ENCODE measurements at places on chromosomes 1 and 21.

DNA sequence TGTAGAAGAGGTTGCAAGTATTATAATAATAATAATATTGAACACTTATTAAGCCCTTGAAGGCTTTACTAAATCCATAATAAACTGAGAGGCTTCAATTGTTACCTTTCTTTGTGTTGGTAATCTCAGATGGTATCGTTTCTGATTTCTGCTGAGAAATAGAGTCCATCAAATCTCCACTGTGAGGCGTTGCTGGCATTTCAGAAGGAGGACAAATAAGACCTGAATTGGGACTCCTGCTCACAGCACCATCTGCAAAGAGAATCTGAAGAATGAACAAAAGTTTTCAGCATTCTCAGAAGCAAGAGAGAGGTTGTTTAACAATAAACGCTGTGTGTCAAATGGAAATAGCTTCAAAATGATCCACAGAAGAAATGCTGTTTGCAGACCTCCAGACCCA lies 93.7 kb downstream of the WDR3 start:
- no peak for DNase-seq

DNA sequence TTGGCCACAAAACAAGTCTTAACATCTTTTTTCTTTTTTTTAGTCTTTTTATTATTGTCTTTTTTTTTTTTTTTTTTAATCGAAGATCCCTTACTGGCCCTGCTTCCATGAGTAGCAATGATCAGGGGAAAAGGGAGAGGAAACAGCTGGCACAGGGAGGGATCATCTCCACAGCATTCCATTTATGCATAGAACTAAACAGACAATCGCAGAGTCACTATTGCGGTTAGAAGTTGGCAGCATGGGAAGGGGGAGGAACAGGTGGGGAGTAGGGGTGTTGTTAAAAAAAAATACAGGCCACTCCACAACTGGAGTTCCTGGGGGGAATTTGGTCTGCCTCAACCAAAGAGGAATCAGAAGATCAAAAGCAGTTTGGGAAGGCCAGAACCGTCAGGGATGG lies 55.4 kb downstream of the C1orf185 start:
- DNase-seq: no peak

GRCh38 chr21:45818276-45818903 lies 163.2 kb upstream of the COL6A1 start:
- DNase-seq: no peak

GRCh38 chr1:211485480-211485857 lies 6.5 kb downstream of the RD3 start:
- no peak for DNase-seq

GRCh38 chr1:165875171-165875570 lies 47.8 kb downstream of the UCK2 start:
- DNase-seq: no peak

DNA sequence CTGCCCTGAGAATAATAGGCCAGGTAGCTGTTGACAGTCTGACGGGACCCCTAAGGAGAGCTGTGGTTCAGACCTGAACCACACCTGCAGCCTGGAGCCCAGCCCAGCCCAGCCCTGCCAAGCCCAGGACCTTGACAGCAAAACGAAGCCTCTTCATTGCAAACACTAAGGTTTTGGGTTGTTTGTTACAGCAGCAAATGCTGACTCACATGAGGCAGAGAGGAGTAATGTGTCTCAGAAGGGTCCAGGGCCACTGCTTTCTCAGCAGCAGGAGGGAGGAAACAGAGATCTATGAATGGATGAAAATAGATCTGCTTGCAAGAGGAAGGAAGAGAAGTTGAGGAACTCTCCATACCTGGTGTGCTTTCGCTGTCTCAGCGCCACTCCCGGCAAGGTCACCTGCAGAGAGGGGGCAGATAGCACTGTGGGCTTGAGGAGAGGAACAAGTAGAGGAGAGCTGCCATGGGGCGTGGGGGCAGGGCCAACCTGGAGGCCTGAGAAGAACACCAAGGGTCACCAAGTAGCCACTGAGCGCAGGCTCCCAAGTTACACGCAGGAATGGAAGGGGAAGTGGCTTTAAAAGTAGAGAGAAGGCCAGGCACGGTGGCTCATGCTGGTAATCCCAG lies 127.2 kb downstream of the ZNF281 start:
- no peak for DNase-seq

DNA sequence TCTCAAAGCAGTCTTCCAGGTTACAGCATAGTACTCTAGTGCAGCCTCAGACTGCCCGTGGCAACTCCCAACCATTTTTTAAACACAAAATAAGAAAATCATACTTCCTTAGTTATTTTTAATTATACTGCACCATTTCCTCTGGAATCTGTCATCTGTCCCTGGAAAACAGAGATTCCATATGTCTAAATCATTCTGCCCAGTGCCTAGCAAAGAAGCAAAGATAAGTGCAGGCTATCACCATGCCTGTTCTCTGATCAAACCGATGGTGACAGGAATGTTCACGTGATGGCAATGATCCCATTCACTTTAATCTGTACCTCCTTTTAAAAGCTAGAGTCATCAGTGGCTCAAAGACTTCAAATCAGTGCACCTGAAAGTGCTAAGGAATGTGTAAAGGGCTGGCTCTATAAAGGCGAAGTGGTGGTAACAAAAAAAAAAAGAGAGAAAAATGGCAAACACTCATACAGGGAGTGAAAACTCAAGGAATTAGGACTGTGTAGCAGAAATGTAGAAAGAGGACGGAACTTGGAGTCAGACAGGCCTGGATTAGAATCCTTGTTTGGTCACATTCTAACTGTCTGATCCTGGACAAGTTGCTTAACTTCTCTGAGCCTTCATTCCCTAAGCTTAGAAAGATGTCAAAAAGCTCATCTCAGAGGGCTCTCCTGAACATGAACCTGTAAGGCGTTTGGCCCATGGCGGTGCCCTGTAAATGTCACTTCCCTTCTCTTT lies 9.9 kb upstream of the CCN1 start:
- DNase-seq: no peak

- DNase-seq: no peak
These were observed 181.2 kb upstream of the SNX7 start for GRCh38 chr1:98480271-98480670.

DNA sequence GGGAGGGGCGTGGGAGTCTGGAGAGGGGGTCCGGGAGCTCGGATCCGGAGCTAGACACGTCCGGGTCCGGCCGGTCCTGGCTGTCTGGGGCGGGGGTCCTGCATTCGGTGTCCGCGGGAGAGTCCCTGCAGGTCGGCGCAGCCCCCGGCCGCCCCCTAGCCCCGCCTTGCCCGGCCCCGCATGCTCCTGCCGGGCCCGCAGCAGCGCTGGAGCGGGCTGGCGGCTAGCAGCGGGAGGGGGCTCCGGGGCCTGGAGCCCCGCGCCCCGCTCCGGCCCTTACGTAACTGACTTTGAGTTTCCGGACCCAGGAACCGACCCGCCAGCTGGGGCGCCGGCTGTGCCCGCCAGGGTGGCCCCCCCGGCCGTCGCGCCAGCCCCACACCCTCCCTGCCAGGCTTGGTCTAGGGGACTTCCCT lies 26.9 kb upstream of the EPB41 start:
- no peak for DNase-seq

- no peak for DNase-seq
These were observed 43.8 kb downstream of the RHBG start for GRCh38 chr1:156412653-156413321.

DNA sequence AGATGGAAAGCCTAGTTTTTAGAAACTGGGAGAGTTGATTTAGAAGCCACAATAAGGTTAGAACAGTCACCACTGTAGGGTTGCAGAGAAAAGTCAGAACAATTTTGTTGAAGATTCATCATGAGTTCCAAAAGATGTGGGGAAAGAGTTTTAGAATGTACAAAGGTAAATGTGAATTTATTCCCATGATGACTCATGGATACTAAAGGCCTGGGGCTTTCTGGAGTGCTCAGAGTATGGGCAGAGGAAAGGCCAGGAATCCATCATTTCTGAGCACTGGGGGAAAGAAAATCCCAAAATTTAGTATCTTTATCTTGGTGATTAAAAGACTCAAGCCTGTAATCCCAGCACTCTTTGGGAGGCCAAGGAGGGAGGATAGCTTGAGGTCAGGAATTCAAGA lies 17.8 kb downstream of the YBX1 start:
- no peak for DNase-seq

- no peak for DNase-seq
These were observed 142.5 kb downstream of the TIAM1 start for GRCh38 chr21:31201548-31201947.

DNA sequence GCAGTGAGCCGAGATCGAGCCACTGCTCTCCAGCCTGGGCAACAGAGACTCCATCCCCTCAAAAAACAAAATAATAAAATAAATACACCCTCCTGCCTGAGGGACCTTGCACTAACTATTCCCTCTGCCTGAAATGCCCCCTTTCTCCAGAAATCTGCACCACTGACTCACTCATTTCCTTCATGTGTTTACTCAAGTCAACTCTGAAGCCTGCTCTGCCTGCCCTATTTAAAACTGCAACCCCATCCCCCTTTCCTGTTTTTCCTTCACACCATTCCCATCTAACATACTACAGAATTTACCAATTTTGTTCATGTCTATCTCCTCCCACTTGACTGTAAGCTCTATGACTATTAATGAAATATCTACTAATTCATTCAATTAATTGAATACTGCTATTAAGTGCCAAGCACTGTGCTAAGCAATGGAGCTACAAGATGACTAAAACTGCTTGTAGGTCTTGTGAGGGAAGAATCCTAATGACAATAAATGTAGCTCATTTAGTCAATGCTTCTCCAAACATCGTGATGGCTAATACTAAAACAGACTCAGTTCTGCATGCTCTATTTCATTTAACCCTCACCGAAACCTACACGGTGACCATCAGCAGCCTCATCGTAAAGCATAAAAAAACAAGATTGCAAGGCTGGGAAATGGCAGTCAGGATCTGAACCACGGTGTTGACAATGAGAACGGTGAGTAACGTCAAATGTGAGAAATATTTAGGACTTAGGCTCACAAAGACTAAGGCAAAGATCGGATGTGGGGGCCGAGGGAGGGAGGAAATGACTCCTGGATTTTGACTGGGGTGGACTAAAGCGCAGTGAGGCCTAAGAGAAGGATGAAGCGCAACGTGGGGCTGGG lies 749 bp upstream of the TMEM39B start:
- no peak for DNase-seq

DNA sequence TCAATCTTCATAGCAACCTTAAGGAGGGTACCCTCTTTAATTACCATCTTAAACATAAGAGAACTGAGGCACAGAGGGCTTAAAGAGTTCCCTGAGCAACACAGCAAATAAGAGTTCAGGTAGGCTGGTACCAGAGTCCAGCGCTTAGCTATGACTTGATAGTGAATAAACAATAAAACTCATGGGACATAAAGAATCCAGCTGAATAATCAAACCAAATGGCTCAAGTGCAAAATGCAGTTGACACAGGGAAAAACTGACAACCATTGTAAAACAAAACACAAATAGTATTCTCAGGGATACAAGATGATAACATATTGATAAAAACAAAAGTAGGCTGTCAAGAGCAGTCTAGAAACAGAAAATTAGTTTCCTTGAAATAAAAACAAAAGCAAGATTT lies 176.9 kb upstream of the HMGB4 start:
- DNase-seq: no peak

- no peak for DNase-seq
These were observed 191.7 kb downstream of the TTLL7 start for GRCh38 chr1:83807231-83807630.

GRCh38 chr21:45788637-45789506 lies 145.3 kb downstream of the PCBP3 start:
- no peak for DNase-seq

DNA sequence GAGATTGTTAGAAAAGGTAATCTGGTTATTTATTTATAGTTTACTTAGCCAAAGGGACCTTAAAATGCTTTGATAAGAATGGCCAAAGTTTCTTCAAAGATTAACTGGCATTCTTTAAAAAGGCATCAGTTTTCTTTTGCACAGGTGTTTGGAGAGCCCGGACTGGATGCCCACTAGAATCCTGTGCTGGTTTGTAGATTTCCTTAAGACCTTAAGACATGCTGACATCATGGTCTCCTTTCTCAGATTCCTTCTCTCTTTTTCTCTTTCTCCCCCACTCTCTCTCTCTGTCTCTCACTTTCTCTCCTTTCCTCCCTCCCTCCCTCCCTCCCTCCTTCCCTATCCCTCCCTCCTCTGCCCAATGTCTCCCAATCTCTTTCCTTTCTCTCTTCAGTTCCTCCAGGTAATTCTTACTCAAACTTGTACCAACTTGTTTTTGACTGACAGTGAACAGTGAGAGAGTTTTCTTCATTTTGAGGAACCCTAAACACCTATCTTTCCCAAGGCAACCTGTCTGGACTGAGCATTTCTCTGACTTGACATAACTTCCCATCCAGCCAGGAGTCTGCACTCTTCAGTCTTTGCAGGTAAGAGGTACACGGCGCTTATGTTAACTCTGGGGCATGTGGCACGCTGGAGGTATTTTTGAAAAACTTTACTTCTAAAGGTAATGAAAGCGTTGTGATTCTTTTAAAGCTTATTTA lies at the start of gene KCNJ15:
TSS of gene KCNJ15 (plus strand) at position 393 of the 704 bp plus-strand sequence. CDS start 42,271 bp downstream, outside the sequence.
- DNase-seq: no peak

GRCh38 chr1:196401452-196401833 lies 206.8 kb downstream of the KCNT2 start:
- DNase-seq: no peak

DNA sequence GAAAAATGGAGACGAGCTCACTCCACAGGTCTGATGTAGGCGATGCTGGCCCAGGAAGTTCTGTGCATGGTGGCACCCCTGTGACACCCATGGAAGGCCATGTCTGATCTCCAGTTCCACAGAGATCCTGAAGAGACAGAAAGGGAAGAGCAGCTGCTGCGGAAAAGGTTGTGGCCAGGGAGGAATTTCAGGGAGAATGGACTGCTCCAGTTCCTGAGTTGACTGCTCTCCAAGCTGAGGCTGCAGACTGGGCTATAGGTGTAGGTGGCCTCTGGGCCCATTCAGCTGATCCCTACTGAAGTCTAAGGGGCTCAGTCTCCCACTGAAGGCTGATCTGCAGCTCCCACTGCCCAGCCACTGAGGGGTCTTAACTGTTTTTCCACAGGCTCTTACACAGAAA lies 89.2 kb downstream of the ETS2 start:
- no peak for DNase-seq

DNA sequence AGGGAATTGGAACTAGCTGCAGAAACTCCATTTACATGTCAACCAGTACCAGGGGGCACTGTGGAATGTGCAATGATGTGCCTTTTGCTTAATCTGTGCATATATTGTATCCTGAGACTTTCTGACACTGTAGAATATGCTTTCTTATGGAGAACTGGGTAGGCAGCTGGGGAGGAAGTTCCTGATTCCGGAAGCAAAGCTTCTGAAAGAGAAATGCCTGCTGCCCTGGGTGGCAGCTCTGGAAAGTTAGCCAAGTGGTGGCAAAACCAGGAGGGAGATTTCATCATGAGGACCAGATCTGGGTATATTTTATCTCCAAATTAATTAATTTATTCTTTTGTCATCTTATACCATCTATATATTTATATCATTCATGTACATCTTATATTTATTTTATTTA lies 116.7 kb downstream of the XCL2 start:
- DNase-seq: no peak

GRCh38 chr1:40092706-40093639 lies 4.1 kb downstream of the PPT1 start:
- no peak for DNase-seq

DNA sequence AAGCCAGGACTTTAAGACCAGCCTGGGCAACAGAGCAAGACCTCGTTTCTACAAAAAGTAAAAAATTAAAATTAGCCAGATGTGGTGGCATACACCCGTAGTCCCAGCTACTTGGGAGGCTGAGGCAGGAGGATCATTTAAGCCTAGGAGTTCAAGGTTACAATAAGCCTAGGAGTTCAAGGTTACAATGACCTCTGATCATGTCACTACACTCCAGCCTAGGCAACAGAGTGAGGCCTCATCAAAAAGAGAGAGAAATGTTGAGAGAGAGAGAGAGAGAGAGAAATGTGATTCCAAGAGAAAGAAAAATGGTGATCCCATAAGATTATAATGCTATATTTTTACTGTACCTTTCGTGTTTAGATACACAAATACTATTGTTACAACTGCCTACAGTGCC lies 60.2 kb downstream of the PACC1 start:
- no peak for DNase-seq

Measured in NCI-H1694 (cell line).